ENCODE measurements at places on chromosomes 3 and 15. TPM values are rescaled to one million over a fixed set of nuclear protein-coding genes. Genes with fewer than 3 reads are reported as not detected.

Gene CPB1
- not detected for total RNA-seq

Gene PRR20G
- not detected for total RNA-seq

Gene CHCHD6
- 5.6 TPM for total RNA-seq

Gene NR2F2
- total RNA-seq: not detected

GRCh38 chr15:82804575-82804949 lies 1.3 kb downstream of the FSD2 start:
- DNase-seq: no peak

GRCh38 chr3:183220828-183221227 lies 32.2 kb upstream of the B3GNT5 start:
- DNase-seq: no peak

- no peak for DNase-seq
Measured at GRCh38 chr3:111714305-111714704, 119.2 kb upstream of the ZBED2 start.

Measured in activated naive CD8-positive, alpha-beta T cell treated with anti-CD3 and anti-CD28 coated beads, Interleukin-2, amount 10 ng/mL, durations not matched to agents 7 days and 5 days (primary cell).